ENCODE measurements at places on chromosomes 5 and 9.

GRCh38 chr5:19795218-19795617 is 192.8 kb downstream of the CDH18 start:
- peak; percentile 22 for DNase-seq

DNA sequence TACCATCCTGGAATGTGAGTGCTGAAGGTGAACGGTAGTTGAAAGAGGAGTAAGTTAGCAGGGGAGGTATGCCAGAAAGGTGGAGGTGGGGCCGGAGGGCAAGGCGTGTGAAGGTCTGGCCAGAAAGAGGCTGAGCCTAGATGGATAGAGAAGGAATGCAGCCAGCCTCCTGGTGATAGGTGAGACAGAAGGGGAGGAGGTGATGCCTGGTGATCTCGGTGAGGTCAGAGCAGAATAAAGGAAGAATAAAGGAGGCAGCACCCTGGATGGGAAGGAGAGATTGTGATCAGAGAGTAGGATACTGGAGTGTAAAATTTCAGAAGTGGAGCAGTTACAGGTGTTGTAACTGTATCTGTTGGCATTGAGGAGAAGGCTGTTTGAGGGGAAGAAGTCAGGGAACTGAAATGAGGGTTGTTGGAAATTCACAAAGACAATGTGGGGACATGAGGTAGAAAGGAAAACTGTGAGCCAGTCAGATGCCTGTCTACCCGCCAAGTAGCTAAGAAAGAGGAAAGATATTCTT is 2.0 kb downstream of the GNG10 start:
- no peak for DNase-seq

DNA sequence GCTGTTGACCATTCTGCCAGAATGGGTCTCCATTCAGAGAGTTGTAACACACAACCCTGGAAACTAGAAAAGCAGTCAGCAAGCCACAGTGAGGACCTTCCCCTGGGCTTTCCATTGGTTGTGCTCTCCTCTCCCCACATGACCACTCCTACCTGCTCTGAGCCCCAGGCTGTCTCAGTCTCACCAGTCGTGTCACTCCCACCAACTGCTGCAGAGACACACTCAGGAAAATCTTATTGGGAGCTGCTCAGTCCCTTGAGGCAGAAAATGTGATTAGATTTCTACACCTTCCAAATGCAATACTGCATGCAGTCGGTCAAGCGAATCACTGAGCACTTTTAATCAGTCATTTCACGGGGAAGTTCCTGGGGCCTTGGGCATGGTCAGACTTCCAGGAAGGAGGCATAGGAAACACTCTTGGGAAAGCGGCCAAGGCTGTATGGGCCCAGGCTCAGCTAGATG is 284.2 kb upstream of the NMUR2 start:
- peak; percentile 6 for DNase-seq

- no peak for DNase-seq
These were observed 112.3 kb downstream of the GCNT1 start for GRCh38 chr9:76571288-76571687.

- peak; percentile 34 for DNase-seq
These were observed 38.7 kb downstream of the VCAN start for GRCh38 chr5:83510260-83510659.

DNA sequence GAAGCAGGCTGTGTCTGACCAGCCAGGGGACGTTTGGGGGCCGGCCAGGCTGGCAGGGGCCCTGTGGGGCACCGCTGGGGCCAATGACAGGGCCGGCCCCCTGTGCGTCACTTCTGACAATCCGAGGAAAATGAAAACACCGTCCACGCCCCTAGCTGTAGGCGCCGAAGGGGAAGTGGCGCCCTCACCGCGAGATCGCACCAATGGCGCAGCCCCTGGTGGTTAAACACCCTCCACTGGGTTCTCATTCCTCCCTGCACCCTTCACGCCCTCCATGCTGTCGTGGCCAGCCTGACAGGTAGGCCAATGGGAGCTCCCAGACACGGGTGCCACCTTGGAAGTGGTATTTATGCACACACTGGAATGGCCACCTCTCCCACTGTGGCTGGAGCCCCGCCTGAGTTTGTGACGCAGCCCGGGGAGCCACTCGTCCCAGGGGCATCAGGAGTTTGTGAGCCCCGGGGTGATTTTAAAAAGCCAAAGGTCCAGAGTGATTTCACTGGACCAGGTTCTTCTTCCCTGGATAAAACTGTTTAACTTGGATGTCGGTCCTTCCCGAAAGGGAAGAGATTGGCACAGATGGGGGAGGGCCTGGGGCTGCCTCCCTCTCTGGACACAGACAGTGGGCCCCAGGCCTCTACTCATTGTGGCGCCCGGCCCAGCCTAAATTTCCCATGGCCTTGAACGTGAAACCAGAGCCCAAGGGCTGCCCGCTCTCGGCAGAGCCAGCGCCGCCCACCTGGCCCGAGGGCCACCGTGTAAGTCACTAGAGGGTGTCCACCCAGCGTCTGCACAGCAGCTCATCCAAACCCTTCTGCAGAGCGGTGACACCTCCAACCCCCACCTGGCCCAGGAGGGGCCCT is 49.7 kb downstream of the NKD2 start:
- DNase-seq = no peak

DNA sequence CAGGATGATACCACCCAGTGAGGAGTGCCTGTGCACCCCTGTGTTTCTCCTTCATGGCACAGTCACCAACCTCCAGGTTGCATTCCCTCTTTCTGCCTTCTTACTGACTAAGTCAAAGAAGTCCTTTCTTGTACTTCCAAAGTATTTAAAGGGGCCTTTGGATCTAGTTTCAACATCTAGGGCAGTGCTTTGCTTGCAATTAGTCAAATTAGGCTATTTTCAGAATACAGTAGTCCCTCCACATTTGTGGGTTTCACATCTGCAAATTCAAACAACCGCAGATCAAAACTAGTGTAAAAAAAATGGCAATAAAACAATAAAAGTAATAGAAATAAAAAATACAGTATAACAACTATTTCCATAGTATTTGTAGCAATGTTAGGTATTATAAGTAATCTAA is 333.9 kb upstream of the SEMA6A start:
- no peak for DNase-seq

- peak; percentile 34 for DNase-seq
These were observed at the start of gene UAP1L1 for GRCh38 chr9:137077010-137077747. Gene UAP1L1, plus strand, starts transcription at chr9:137077517. Its CDS starts 16 bp downstream, at chr9:137077533.

DNA sequence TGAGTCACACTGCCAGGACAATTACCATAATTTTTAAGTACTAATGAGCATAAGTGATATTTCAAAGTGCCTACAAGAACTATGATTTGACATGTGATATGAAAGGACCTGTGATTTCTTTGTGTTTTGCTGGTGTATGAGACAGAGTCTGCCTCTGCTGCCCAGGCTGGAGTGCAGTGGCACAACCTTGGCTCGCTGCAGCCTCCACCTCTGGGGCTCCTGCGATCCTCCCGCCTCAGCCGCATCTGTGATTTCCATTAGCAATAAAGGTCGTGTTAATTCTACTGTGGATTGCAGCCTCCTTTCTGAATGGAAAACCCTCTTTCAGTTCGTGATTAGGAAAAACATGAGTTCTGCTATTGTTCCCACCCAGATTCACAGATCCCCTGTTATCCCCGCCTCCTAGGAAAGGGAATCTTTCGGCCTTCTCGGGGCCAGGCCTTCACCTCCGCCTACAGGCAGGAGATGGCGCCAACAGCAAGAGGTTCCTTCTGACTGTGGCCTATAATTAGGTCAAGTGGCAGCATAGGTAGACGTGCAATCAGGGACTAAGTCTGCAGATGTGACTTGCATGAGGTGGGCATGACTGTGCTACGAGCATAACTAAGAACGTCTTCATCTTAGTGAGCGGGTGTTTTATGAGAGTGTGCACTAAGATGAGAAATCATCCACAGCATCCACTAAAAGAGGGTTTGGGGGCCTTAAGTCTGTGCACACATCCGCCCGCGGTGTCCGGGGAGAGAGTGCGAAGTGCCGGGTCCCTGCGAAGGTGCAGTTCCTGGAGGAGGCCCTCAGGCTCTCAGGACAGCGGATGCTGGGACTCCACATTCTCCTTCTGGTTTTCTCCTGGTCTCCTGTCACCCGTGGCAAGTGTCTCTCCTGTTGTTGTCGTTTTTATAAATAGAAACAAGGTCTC is 23.1 kb downstream of the TRIM7 start:
- peak; percentile 43 for DNase-seq

GRCh38 chr9:87139099-87139730 is 191.9 kb upstream of the GAS1 start:
- no peak for DNase-seq

DNA sequence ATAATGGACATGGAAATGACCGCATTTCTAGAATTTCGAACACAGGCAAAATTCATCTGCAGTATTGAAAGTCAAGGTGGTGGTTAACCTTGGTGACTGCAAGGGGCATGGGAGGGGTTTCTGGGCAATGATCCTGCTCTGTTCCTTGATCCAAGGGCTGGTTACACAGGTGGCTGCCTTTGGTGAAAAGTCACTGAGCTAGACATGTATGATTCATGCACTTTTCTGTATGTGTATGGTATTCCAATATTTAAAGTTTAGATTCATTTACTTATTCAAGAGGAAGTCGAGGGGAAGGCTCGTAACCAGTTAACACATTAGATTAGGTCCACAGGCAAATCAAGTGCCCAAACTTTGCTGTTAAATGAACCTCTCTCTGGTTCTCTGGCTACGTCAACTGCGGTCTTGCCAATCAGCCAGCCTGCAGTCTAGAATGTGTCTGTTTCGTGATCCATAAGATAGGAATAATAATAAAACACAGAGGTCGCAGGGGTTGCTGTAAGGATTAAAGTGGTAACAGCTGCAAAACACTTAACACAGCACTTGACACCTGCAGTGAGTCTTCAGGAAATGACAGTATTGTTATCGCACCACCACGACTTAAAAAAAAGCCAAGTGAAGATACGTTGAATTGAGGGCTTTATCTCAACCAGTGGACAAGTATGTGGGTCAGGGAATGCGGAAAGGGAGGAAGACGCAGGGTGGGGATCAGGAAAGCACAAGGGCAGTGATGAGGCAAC is 92.5 kb downstream of the TLE1 start:
- DNase-seq = no peak

GRCh38 chr9:127158786-127159324 is 36.4 kb upstream of the ANGPTL2 start:
- DNase-seq = no peak

DNA sequence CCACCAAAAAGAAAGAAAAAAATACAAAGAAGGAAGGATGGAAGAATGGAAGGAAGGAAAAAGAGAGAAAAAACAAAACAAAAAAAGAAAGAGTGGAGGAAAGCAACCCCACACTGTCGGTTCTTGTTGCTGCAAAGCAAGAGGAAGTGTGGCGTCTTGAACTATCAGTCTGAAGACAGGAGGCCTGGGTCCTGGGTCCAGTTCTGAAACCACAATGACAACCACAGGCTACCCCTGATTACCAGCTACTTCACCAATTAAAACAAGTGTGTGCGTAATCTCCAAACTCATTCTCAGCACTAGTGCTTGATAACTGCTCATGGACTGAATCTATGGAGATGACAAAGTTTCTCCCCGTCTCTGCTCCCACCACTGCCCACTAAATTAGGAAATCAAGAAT is 93.7 kb downstream of the RASEF start:
- DNase-seq = no peak

DNA sequence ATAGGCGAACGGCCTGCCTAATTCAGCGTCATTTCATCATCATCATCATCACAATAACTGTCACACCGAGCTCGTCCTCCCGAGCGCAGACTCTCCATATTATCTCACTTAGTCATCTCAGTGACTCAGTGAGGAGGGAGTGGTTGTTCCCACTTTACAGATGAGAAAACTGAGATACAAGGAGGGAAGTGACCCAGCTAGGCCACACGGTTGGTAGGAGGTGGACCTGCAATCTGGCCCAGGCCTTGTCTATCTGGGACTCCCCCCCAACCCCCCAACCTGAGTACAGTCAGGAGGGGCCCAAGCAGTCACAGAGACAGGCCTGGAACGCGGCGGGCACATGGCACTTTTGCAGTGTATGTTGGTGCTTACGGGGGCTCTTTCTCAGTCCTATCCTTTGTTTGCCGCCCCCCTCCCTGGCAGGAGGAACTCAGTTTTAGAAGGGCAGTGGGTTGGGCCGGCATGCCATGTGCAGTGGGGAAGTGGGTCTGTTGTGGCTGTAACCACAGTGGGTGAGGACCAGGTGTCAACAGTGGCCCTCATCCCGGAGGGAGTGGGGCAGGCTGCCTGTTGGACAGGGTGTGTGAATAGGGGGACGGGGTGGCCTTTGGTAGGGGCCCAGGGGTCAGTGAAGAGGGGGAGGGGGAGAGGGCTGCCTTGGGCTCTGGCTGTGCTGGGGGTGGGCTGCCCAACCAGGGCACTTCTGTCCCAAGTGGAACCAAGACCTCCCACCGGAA is 1.7 kb upstream of the RXRA start:
- peak; percentile 35 for DNase-seq

DNA sequence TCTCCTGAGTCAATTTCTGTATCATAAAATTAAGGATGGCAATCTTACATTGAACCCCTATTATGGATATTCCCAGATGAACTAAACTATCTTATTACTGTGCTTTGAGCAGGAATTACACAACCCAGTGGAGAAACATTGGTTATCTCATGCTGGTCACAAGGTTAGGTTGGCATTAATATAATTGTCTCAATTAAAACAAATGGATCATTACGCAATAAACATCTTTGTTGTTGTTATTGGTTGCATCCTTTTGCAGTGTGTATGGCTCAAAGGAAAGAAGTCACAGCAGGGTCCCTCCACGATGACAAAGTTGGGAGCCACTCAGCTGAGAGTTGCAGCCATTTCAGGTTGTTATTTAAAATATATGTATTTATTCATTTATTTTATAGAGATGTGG is 297.0 kb upstream of the KLF4 start:
- DNase-seq = no peak

- DNase-seq = peak; percentile 15
These were observed 206.7 kb downstream of the ARRDC3 start for GRCh38 chr5:91176288-91177016.

DNA sequence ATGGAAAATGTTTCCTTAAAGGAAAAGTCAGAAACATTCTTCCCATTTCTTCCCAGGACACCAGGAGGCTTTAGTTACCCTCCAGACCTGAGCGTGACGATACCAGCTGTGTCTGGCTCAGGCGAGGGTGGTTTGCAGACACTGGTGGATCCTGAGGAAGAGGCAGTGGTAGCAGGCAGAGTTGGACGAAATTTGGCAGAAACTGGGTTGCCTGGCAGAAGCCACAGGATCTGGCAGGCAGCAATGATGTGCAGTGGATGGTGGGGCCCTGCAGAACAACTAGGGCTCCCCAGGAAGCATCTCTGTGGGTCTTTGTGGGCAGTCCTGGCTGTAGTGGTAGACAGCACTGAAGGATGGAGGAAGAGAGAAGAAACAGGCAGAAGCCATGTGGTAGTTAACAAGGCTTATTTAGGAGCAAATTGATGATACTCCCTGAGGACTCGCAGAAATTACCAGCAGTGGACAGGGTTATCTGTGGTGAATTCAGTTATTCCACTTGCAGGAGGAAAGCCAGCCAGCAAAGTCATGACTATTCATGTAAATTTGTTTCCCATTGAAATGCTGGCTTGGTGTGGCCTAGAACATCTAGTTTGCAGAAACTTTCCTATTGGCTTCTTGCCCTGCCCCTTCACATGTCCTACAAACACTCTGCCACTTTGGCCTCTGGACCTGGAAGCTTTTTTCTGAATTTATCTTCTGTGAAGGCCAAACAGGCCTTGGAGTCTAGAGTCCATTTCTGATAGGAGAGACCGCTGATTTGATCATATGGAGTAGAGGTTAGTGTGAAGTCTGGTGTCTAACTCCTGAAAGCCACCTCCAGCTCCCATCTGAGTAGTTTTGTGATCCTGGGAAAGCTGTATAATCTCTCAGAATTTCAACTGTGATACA is 212.0 kb downstream of the DMRT2 start:
- DNase-seq = no peak

Measured in astrocyte (in vitro differentiated cells and primary cell).